ENCODE measurements at places on chromosomes 1 and 21.

- no peak for DNase-seq
Measured at GRCh38 chr1:165445388-165445787, 462 bp upstream of the RXRG start.

- no peak for DNase-seq
Measured at GRCh38 chr1:231279683-231280082, 38.7 kb downstream of the GNPAT start.

GRCh38 chr1:179867493-179868330 is 9.9 kb downstream of the TOR1AIP2 start:
- peak; percentile 71 for DNase-seq

- no peak for DNase-seq
Measured at GRCh38 chr1:183696981-183697380, 43.9 kb upstream of the APOBEC4 start.

DNA sequence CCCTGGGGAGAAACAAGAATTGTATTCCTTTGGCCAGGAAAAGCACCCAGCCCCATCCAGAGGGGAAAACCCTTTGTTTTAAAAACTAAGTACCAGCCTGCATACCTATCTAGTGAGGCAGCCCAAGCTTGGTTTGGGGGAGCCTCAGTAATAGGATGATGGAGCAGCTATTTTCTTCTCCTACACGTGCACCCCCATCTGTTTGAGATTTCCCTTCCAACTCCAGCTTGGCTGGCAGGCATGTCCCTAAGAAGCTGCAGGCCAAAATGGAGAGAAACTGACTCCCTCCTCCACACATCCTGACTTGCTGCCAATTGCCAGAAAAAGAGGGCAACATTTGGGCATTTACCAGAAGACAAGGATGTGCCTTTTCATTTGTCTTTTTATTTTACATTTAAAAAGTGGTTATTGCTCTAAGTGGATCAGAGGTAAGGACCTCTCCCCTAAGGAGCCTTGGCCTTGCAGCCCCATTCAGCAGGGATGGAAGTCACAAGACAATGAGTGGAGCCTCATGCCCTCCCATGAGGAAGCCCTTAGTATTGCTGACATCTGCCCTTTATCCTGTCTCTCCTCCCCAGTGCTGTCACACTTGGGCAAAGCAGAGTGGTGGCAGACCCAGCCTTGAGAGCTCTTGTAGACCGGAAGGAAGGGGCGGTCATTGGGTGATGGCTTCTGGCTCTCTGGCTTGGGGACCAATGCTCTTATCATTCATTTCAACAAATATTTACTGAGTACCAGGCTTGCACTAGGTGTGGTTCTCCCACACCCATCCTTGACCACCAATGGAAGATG is 8.6 kb downstream of the FNDC5 start:
- no peak for DNase-seq

DNA sequence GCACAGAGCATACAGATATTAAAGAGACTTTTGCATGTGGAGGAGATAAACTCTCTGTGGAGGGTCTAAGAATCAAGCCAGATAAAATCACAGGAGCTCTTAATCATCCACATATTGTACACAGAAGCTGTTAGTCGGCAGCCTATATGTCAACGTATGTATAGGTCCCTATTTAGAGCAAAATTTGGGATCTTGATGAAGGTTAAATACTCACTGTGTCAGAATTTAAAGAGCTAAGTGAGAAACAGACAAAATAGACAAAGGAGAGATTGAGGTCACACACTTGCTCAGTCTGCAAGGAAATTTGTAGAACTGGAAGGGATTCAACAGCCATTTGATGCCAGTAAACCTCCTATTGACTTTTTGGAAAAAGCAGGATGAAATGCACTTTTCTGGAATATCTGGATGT is 4.1 kb upstream of the IRF2BP2 start:
- no peak for DNase-seq

- peak; percentile 97 for DNase-seq
Measured at GRCh38 chr1:198620951-198621824, 17.7 kb upstream of the PTPRC start.

DNA sequence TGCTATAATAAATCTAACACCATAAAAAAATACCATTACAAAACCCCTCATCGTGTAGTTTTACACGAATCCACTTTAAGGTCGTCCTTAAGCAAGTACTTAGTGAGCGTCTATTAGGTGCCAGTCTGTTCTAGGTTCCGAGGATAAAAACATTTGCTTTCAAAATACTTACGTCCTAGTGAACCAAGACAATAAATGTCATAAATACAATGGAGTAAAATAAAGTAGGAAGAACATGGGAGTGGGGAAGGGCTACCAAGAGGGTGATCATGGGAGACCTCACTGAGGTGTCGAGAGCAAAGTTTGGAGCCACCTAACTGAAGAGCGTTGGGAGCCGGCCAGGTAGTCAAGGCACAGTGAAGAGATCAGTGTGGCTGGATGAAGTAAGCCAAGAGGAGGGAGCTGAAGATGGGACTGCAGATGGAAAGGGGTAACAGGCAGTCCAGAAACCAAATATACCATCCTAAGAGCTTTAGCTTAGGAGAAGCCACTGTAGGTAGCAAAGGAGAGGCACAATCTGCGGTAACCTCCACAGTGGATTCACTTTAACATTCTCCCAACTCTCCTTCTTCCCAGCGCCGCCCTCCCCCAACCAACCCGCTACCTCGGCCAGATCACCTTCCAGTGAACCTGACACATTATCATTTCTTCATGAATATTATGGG is 684 bp downstream of the LTN1 start:
- peak; percentile 61 for DNase-seq

DNA sequence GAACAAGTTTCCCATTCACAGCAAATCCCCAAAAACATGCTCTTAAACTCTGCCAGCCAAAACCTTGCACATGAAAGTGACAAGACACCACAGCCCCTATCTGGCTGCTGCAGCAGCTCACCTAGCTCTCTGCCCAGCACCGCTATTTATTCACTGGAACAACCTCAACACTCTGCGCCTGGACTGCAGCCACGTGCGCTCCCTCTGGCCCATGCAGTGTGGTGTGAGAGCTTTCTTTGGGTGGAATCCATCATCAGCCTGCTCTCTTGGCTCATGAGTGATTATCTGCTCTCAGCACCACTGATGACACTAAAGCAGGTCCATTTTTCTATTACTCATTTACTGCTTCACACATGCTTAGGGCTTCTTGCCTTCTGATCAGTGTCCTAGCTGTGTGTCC is 11.4 kb downstream of the KCNJ6 start:
- no peak for DNase-seq

Data from Karpas-422 (cell line).